ENCODE measurements at places on chromosomes 2 and 18. TPM values are rescaled to one million over a fixed set of nuclear protein-coding genes. Genes with fewer than 3 reads are reported as not detected.

LONRF2 gene
- total RNA-seq: not detected

HJURP gene
- 8.4 TPM for total RNA-seq

ANXA4 gene
- total RNA-seq: 33.1 TPM

RFX8 gene
- 0.16 TPM for total RNA-seq

DSG1 gene
- total RNA-seq: not detected

NYAP2 gene
- under 0.01 TPM for total RNA-seq

CKAP2L gene
- 19.4 TPM for total RNA-seq

NAT8 gene
- not detected for total RNA-seq

NEURL3 gene
- not detected for total RNA-seq

PLCD4 gene
- total RNA-seq: 9.3 TPM

STEAP3 gene
- 10.0 TPM for total RNA-seq

L3MBTL4 gene
- total RNA-seq: 0.24 TPM

KHK gene
- 0.24 TPM for total RNA-seq

IL36B gene
- not detected for total RNA-seq

GALNT14 gene
- total RNA-seq: 0.56 TPM

RGPD3 gene
- under 0.01 TPM for total RNA-seq

KRCC1 gene
- total RNA-seq: 15.6 TPM

MREG gene
- 0.32 TPM for total RNA-seq

CYP27A1 gene
- total RNA-seq: 30.4 TPM

MBOAT2 gene
- total RNA-seq: 34.9 TPM

CXCR1 gene
- not detected for total RNA-seq

THADA gene
- total RNA-seq: 14.7 TPM

IL1RN gene
- total RNA-seq: 0.13 TPM

AGAP1 gene
- total RNA-seq: 8.0 TPM

CCDC141 gene
- not detected for total RNA-seq

UGT1A4 gene
- not detected for total RNA-seq

TWIST2 gene
- total RNA-seq: 63.5 TPM

DSG2 gene
- total RNA-seq: 28.7 TPM

ECEL1 gene
- total RNA-seq: not detected

ALPP gene
- total RNA-seq: not detected

ADRA2B gene
- total RNA-seq: not detected

EIF2AK2 gene
- total RNA-seq: 21.4 TPM

TFCP2L1 gene
- 0.16 TPM for total RNA-seq

RIT2 gene
- total RNA-seq: not detected

PLGLB1 gene
- 1.2 TPM for total RNA-seq

MEP1B gene
- not detected for total RNA-seq

HOXD8 gene
- not detected for total RNA-seq

LOXHD1 gene
- total RNA-seq: not detected

CRYGC gene
- not detected for total RNA-seq

KCNG2 gene
- 4.7 TPM for total RNA-seq

CPO gene
- not detected for total RNA-seq

MC4R gene
- not detected for total RNA-seq

IL1R2 gene
- 6.1 TPM for total RNA-seq

CYP27C1 gene
- 0.48 TPM for total RNA-seq

NOSTRIN gene
- total RNA-seq: not detected

RAX gene
- not detected for total RNA-seq

CLEC4F gene
- total RNA-seq: not detected

MOGAT1 gene
- total RNA-seq: not detected

GKN1 gene
- not detected for total RNA-seq

DARS1 gene
- total RNA-seq: 85.4 TPM

GATA6 gene
- total RNA-seq: 27.4 TPM

STK17B gene
- total RNA-seq: 16.9 TPM

SERPINB5 gene
- 1.8 TPM for total RNA-seq

CASP10 gene
- 0.88 TPM for total RNA-seq
